Stimulated activated naive CD4-positive, alpha-beta T cell treated with Interleukin-2 at 50 U/mL for 16 hours (primary cell): ENCODE measurements at places on chromosomes 12 and 14.

- DNase-seq, result no peak
These were observed 74.7 kb downstream of the TUNAR start for GRCh38 chr14:95951359-95951758.

DNA sequence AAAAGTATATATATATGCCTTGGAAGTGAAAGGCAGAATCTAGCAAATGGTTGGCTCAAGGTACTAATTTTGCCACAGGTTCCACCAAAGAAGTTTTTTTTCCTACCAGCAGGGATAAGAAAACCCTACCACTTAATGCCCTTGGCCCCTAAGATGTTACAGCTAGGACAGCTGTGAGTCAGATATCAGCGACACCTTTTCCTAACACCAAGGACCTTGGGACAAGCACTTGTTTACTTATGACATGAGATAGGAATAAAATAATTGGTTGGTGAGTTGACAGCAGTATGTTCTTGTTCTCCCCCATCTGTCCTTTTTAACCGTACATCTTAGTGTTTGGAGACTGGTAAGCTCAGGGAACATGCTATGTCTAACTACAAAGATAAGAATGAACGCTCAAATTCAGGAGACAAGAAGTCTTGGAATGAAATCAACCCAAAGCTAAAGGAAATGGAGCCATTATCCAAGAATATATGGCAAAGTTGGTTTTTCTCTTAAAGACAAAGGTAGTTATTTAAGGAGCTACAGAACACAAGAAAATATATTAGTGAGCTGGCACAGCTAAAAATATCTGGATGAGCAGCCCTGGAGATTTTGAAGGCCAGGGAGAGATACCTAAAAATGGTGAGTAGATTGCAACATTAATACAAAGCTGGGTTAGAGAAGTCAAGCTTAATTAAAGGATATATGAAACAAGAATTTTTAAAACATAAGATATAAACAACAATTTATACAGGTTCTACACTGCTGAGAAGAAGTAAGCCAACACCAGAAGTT is 126.8 kb downstream of the TMTC1 start:
- DNase-seq, result no peak

- DNase-seq, result no peak
These were observed 102.9 kb upstream of the RFLNA start for GRCh38 chr12:124191966-124192365.

GRCh38 chr14:32077081-32078022 is at the start of gene ARHGAP5:
ARHGAP5 (plus strand) TSS chr14:32077304; CDS start chr14:32090670, 13,366 bp downstream.
- DNase-seq, result peak; percentile 85

DNA sequence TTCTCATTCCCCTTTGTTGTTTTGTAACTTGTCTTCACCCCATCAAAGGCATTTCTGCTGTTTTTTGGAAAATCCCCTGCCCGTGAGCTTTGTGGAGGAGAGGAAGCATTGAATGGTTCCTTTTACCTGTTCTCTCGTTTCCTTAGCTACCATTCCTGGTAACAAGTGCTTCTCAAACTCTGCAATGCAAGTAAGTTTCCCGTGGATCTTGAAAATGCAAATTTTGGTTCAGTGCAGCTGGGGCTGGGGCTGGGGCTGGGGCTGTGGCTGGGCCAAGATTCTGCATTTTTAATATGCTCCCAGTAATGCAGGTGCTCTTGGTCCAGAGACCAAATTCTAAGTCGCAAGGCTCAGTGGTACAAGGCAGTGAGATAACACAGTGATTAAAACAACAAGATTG is 151.6 kb downstream of the TTLL5 start:
- no peak for DNase-seq

GRCh38 chr12:31019561-31019960 is 54.1 kb upstream of the DDX11 start:
- no peak for DNase-seq

DNA sequence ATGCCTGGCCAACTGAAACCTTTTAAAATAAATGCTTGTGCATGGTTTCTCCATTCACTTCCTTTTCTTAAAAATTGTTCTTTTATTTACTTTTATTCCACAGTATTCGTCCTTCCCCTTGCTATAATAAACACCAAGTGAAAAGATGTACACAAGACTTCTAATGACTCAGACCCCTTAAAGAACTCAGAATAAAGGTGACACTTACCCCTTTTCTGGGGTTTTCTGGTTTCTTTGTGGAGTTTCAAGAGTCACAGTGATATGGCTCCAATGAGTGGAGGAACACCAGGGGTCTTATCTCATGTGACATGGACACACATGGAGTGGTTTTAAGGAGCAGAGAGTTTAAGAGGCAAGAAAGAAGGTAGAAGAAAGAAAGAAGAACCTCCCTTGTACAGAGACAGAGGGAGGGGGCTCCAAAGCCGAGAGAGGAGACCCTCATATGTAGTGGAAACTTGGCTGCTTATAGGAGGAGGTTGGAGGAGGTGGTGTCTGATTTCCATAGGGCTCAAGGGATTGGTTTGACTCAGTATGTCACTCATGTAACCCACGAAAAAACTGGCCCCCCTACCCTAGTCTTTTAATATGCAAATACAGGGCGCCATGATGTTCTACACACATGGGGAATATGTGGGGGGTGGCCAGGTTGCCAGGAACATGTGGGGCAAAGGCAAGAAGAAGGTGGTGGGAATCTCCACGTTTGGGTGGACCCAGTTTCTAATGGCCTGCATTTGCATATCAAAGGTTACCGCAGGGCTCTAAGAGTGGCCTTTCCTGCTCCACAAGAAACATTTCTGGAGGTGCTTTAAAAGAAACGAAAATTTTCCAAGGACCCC is 22.1 kb upstream of the CD69 start:
- DNase-seq, result no peak

GRCh38 chr12:18549598-18549997 is 188.2 kb downstream of the PLCZ1 start:
- no peak for DNase-seq

DNA sequence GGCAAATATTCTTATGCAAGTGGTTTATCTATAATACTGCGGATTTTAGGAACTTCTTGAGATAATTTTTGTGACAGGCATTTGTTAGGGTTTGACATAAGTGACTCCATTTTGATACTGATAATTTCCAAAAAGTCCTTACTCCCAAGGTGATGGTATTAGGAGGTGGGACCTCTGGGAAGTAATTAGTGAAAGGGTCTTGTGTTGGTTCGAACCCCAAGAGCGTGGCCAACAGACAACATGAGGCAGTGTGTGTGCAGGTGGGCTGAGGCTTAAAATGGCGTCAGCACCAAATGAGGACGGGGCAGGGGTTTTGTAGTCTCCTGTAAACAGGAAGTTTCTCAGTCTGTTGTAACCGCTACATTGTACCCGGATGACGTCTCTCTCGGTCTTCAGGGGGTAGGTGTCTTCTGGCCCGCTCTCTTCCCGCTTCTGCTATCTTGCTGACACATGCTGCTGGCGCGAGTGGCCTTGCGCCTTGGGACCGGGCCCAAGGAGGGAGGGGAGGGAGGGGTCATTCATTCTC is 1.7 kb upstream of the C12orf43 start:
- DNase-seq, result no peak

DNA sequence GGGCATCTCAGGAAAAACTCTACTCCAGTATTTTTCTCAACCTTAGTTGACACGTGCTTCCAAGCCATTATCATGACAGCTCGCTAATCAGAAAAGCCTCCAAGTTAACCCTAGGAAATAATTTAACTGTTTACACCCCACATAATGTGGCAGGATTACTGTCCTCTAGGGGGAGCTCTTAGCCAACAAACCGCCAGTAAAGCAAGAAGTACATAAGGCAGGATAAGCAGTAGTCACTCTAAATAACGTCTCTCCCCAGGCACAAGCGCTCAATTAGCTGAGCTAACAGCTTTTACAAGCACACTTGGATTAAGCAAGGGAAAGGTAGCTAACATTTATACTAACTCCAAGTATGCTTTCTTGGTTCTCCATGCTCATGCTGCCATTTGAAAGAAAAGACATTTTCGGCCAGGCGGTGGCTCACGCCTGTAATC is 22.8 kb downstream of the APOBEC1 start:
- peak; percentile 13 for DNase-seq

DNA sequence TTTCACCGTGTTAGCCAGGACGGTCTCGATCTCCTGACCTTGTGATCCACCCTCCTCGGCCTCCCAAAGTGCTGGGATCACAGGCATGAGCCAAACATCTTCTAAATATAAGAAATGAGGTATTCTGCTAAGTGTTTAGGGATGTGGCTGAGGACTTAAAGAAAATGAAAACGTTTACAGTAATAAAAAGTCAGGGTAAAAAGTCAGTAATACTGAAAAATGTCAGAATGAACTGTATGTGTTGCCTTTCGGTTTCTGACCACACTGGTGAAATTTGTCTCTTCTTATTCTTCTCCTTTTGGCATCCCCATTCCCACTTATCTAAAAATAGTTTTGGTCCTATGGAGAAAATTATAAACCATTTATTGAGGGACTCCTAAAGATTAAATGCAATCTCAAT is 20.5 kb downstream of the TMEM116 start:
- no peak for DNase-seq

- no peak for DNase-seq
These were observed 15.4 kb upstream of the ANKLE2 start for GRCh38 chr12:132776816-132777568.

- no peak for DNase-seq
These were observed 47.7 kb upstream of the MDGA2 start for GRCh38 chr14:47722929-47723693.

DNA sequence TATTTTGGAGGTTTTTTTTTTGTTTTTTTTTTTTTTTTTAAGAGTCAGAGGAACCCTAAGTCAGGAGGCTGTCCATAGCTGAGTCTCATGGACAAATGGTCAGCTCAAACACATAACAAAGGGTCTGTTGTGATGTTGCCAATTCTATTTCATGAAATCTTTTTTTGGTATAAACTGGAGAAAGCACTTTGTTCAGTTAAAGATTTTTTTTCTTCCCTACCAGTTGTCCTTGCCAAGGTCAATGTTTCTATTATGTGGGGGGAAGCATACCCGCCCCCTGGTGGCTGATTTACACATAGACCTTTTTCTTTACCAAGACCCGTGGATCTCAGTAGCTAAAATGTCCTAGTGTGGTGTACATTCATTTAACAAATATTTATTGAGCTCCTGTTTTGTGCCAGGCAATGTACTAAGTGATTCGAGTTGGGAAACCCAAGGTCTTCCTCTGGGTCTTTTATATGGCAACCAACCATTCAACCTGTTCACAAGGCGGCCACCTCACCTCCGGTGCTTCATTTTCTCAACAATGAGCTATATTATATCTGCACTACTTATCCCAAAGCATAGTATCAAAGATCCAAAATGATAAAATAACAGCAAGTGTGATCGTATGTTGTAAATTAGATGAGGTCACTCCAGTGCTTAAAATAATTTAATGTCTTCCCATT is 214.5 kb downstream of the PAH start:
- no peak for DNase-seq

GRCh38 chr12:132578826-132579225 is 31.6 kb downstream of the LRCOL1 start:
- DNase-seq, result no peak

DNA sequence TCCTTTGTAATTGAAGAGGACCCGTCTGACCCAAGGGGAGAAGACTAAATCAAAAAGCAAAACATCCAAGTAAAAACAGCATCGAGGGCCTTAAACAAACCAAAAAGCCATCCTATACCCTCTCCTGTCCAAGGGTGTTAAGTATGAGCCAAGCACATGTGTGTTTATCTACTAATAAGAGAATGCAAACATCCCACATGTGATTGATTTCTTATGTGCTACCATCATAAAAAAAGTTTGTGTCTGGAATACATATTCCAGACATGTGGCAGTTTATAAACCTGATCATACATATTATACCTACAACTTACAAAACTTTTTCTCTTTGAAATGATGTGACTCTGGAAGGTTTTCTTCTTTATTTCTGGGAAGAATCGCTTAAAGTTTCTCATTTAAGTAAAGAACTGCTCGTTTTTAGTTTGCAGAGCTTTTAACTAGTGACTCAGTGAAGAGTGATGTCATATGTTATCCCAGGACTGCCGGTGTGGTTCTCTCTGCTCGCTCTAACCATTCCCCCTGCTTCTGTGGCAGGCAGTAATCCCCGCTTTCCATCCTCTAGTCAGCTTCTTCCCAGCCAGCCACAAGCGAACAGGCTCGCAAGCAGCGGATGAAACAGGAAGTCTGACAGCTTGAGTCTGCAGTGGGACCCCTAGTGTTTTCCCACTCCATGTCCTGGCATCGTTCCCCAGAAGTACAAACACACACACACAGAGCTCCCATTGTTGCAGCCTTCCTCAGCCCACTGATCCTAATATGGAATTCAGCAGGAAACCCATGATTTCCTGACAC is 431 bp upstream of the RHOJ start:
- DNase-seq, result no peak

- DNase-seq, result no peak
These were observed 340.3 kb upstream of the ATP2B1 start for GRCh38 chr12:90048918-90049317.
